ENCODE measurements at places on chromosomes 11 and 22.

DNA sequence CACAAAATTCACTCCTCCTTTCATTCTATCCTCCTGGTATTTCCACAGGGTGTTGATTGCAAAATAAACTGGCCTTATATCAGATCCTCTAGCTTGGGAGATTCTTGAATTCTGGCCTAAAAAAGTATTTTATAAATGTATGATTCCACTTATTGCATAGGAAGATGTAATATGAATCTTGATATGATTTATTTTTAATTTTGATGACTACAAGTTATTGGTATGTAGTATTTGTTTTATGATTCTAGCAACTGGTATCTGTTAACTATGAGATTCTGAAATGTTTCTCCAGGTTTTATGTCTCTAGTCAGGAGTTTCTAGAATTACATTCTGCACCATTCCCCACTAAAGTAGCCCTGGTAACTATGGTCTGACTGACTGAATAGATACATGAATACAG lies 373.9 kb upstream of the C11orf87 start:
- no peak for DNase-seq

- no peak for DNase-seq
Observed at GRCh38 chr11:124830749-124831148, 30.5 kb upstream of the MSANTD2 start.

DNA sequence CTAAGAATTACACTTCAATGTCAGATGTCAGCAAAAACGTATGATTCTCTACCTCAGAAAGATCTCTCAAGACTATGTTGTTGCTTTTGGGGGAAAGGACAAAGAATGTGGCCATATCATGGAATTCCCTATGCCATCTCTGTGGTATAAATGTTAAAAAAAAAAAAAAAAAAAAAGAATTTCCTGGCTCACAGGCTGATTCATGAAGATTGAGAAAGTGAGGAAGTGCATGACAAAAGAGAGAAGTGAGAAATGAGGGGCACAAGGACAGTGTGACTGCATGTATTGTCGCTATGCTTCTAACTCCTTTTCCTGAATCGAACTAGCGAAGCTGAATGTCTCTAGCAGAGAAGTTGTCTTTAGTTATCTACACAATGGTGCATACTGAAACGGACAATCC lies 80.6 kb upstream of the CARD18 start:
- no peak for DNase-seq

DNA sequence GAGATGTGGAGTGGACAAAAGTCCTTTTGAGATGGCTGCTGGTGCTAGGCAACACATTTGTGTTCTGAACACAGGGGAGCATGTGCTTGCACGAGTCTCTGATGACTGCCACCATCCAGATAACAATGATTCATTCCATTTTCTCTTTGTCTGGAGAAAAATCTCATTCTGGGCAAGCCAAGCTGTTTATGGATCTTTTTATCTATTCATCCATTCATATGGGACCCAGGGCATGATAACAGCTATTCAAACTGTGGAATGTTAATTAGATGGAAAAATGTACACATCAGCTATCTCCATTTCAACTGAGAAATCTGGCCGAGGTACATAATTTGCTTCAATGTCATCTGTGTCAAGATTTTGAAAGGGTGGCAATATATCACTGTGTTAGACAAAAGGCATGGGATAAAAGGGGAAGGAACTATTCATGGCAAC lies 117.5 kb upstream of the ZBED5 start:
- DNase-seq, result no peak

DNA sequence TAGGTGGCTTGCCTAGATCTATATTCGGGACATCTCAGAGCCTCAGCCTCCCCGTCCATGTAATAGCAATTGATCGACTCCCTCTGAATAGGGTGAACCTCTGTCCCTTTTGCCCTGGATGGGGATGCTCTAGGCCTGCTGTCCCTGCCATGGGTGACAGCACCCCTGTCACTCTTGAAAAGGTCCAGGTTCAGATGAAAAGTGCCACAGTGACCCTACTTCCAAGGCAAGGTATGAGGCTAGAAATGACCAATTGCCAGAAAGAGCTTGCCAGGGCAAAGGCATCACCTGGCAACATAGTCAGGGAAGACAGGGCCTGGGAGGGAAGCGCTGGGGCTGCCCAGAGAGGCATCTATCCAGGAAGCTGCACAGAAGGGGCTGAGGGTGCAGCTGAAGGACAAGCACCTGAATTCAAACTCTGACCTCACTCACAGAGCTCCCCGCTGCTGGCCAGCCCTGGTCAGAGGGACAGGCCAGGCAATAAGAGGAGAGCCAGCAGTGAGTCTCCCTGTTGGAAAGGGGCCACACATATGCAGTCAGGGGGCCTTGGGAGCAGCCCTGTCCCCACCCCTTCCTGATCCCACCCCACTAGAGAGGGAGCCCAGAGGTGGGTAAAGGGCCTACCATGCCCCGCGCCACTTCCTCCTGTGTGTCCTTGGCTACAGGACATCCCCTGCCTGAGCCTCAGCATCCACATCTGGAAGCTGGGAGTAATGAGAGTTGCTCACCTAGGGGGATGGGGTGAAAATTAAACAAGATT lies 9.0 kb upstream of the APOBEC3A start:
- DNase-seq, result no peak

DNA sequence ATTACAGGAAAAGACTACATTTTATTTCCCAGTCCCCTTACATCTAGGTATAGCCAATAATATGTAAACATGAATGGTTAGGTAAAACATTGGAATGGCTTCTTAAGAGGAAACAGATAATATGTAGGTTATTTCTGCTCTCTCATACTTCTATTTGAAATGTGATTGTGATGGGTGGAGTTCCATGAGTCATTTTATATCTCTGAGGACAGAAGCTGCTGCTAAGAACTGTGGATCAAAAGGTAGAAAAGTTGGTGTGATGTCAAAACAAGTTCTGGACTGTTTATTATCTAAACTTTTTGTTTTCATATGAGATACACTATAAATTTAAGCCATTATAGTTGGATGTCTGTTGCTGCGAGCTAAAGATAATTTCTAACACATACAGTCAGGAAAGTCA lies 799.4 kb upstream of the TENM4 start:
- DNase-seq, result no peak

GRCh38 chr11:126719740-126720139 lies 280.8 kb downstream of the KIRREL3 start:
- no peak for DNase-seq

- no peak for DNase-seq
Observed at GRCh38 chr11:1112351-1113191, 37.9 kb downstream of the MUC2 start.

DNA sequence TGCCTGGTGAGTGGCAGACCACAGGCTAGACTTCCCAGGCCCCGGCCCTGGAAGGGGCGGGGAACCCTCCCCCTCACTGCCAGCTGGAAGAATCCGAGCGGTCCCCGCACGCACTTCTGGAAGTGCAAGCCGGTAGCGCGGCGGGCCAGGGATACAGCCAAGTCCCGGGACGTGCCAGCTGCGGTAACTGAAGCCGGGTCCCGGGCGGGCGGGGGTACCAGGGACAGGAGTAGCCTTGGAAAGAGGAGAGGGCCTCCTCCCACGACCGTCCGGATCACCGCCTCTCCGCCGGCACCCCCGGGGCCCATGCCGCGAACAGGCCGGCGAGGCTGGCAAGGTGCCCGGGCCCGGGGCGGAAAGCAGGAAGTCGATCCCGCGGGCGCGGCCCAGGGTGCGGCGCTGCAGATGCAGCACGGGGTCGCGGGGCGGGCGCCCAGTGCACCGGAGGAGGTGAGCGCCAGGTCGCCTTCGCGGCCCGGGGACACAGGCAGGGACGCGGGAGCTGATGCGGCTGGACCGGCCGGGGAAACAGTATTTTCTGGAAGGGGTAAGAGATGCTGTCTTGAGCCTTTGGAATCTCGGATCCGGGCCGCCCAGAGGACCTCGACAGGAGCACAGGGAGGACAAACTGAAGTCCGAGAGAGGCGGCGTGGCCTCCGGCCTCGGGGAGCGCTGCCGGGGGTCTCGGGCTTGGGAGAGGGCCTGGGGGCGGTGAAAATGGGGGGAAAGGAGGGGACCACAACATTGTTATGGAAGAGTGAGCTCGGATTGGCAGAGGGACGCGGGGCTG lies 783 bp upstream of the SLC35C1 start:
- DNase-seq, result no peak
